ENCODE measurements at places on chromosomes 7 and 10.

- DNase-seq: no peak
These were observed 9.1 kb downstream of the ZYX start for GRCh38 chr7:143390104-143390772.

DNA sequence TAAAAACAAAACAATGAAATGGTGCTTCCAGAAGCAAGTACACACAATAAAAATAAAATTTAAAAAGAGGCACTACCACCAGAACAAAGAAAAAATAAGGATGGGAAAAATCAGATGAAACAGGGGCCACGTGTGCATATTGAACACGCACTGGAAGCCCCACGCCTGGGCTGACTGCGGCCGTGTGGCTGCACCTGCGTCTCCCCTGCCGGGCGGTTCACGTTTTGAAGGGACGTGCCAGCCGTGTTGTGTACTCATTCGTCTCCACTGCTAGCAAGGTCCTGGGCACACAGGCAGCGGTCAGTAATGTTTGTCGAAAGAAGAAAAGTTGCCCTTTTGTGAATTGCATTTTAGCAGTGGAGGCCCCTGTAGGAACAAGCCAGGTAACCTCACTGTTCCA lies 255.9 kb upstream of the RNF32 start:
- DNase-seq: no peak

- no peak for DNase-seq
These were observed 5.5 kb downstream of the NOD1 start for GRCh38 chr7:30472784-30473775.

GRCh38 chr7:40583667-40584444 lies 449.1 kb downstream of the SUGCT start:
- DNase-seq: no peak

- no peak for DNase-seq
These were observed 203.0 kb downstream of the COBL start for GRCh38 chr7:51113560-51113959.
